ENCODE measurements at places on chromosomes 12 and 14.

DNA sequence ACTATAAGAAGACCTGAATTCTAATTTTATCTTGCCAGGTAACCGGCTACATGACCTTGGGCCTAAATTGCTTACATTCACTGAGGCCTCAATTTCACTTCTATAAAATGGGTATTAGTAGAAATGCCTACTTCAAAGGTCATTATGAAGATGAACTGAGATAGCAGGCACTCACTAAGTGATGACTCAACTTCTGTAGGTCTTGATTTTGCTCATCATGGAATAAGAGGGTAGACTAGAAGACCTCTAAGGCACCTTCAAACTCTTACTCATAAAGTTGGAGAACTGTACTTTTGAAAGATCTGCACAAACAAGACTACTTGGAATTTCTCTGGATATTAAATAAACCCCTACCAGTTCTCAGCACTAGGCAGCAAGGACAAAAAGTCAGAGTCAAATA, 39.3 kb upstream of the FRMD6 start:
- no peaks in the 10 kb centered on the region for H3K4me1 ChIP-seq
- no peaks in the 10 kb centered on the region for H3K36me3 ChIP-seq
- no peak for DNase-seq
- H3K4me3 ChIP-seq, result no peak overlapping the region

GRCh38 chr12:48285751-48286650, 64.7 kb downstream of the ZNF641 start:
- no peak overlapping the region for H3K4me3 ChIP-seq
- peaks cover 17% of the 10 kb centered on the region for H3K4me1 ChIP-seq
- H3K27me3 ChIP-seq, result no peaks in the 10 kb centered on the region

- peaks cover 68% of the 10 kb centered on the region for H3K4me1 ChIP-seq
- DNase-seq, result no peak
- peak overlapping the region; percentile 95 for H3K4me3 ChIP-seq
- peak overlapping the region; percentile 95 for H3K27ac ChIP-seq
- peaks cover 8% of the 10 kb centered on the region for H3K36me3 ChIP-seq
- H3K27me3 ChIP-seq, result no peaks in the 10 kb centered on the region
These were observed 2.2 kb downstream of the ORAI1 start for GRCh38 chr12:121628536-121628935.

DNA sequence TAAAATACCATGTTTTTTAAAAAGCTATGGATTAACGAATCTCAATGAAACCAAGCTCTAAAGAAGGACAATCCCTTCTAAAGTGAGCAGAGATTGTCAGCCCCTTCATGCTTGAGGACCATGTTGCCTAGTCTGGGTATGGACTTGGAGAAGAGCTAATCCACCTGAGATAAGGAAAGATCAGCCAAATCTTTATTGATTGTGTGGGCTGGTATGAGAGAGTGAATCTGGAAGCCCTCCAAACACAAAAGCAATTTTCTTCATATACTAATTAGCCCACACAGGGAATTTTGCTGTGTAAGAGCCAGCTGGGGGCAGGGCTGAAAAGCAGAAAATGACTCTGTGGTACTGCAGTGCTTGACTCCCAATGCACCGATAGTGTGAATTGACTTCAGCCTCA, 47.4 kb upstream of the DICER1 start:
- H3K27me3 ChIP-seq, result no peaks in the 10 kb centered on the region
- H3K36me3 ChIP-seq, result no peaks in the 10 kb centered on the region
- no peak overlapping the region for H3K4me3 ChIP-seq
- H3K27ac ChIP-seq, result no peak overlapping the region
- H3K4me1 ChIP-seq, result no peaks in the 10 kb centered on the region
- DNase-seq, result no peak

GRCh38 chr14:24607635-24608514, 1.6 kb downstream of the GZMH start:
- peaks cover 58% of the 10 kb centered on the region for H3K4me1 ChIP-seq
- no peaks in the 10 kb centered on the region for H3K27me3 ChIP-seq
- no peaks in the 10 kb centered on the region for H3K36me3 ChIP-seq
- H3K27ac ChIP-seq, result no peak overlapping the region
- no peak for DNase-seq

DNA sequence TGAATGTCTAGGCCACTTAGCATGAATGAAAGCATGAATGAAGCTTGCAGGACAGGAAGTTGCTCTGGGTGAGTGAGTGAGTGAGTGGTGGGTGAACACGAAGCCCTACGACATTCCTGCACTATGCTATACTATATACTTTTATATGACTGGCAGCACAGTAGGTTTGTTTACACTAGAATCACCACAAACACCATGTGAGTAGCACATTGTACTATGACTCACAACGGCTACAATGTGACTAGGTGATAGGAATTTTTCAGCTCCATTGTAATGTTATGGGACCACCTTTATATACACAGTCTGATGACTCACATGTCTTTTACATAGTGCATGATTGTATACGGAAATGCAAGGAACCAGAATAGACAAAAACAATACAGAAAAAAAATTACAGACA, 1480.2 kb downstream of the AACS start:
- no peak overlapping the region for H3K27ac ChIP-seq
- no peaks in the 10 kb centered on the region for H3K36me3 ChIP-seq
- no peaks in the 10 kb centered on the region for H3K27me3 ChIP-seq
- no peak for DNase-seq

DNA sequence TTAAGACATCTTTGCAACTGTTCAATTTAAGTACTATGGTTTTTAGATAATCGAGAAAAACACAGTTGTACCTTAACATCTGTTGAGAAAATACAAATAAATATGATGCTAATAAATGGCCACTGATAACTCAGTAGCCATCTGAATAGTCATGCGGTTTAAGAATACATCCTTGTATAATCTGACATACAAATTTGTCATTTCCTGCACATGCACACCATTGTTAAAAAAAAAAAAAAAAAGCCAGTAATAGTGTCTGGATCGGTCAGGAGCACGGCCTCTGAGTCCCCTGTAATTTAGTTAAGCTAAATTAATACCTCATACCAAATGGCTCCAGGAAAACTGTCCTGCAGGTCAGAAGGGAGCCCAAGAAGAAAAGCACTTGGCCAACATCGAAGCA, 16.8 kb downstream of the RFC5 start:
- H3K4me3 ChIP-seq, result no peak overlapping the region
- DNase-seq, result no peak
- H3K4me1 ChIP-seq, result no peaks in the 10 kb centered on the region
- H3K36me3 ChIP-seq, result peaks cover 37% of the 10 kb centered on the region
- H3K27me3 ChIP-seq, result no peaks in the 10 kb centered on the region
- no peak overlapping the region for H3K27ac ChIP-seq

DNA sequence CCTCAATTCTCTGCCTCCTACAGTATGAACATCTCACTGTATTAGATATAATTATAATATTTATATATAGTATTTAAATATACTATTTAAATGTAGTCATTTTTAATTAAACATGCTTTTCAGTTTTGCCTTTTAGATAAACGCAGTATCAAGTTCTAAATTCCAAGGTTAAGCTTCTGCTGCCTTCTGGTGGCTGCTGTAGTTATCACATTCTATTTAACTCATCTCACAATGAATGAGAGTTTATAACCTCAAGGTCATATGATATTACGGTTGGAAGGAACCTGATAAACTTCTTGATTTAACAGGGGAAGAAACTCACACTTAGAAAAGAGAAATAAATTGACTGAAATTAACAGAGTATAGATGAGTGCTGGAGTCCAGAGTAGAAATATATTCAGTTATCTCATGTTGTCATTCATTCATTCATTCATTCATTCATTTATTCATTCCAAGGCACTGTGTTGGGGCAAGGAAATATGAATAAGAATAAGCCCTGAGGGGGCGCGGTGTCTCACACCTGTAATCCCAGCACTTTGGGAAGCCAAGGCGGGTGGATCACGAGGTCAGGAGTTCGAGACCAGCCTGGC, 31.9 kb downstream of the GUCY2C start:
- H3K36me3 ChIP-seq, result no peaks in the 10 kb centered on the region
- no peak overlapping the region for H3K27ac ChIP-seq
- DNase-seq, result peak; percentile 26
- no peak overlapping the region for H3K4me3 ChIP-seq
- no peaks in the 10 kb centered on the region for H3K27me3 ChIP-seq

All from CD8-positive, alpha-beta memory T cell (primary cell).